ENCODE measurements at places on chromosomes 2 and 18.

DNA sequence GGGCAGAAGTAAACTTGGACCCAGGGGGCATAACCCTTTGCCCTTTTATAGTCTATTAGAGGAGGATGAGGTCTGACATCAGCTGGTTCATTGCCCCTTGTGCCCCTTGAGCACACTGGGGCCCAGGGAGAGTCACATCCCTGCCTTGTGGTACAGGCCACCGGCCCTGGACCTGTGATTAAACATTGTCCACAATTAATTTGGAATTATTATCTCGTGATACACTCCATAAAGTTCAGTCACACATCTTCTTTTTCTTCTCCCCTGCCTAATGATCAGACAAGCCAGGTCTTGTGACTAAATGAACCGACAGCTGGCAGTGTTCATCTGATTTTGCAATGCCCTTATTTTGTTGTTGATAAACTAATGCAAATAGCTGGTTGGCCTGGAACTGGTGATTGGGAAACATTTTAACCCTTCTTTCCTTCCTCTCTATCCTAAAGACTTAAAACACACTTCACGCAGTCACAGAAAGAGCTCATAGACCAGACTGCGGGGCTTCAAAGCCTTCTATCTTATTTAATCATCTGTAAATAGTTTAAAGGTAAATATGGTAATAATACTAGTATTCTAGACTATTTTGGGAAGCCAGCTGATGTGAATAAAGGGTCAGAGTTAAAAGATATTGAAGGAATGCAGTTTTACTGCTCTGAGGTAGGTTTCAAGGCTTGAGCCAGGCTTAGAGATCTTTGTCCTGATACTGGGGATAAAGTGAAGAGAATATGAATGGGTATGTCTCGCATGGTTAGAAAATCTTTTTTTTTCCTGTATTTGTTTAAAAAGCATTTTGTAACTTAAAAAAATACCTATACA, 13.4 kb downstream of the IL1R1 start:
- no peak for DNase-seq

GRCh38 chr18:25457126-25457525, 105.2 kb upstream of the ZNF521 start:
- DNase-seq, result no peak

GRCh38 chr2:35428548-35428947, 927.0 kb upstream of the CRIM1 start:
- no peak for DNase-seq

DNA sequence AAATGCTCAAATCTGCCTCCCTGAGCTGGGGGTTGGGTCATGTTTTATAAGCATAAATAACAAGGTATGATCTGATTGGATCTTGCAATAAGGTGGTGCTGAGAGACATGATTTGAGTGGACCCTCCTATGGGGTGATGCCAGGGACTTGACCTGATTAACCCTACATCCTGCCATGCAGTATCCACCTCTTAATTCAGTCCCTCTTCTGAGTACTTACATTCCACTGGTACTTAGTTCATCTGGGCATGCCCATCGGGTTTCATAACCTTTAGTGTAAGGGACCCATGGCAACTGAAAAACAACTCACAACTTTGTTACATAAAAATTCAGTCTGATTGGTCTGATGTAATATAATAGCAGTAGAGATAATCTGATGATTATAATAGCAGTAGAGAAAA, 397.9 kb upstream of the HNMT start:
- DNase-seq, result no peak

- DNase-seq, result peak; percentile 87
Measured at GRCh38 chr2:209495855-209496585, 72.2 kb downstream of the MAP2 start.

Measured in NCI-H2081 (cell line).